NCI-H1417 treated with DMSO at 0.1 percent for 48 hours (cell line): ENCODE measurements at places on chromosomes 3 and 15.

DNA sequence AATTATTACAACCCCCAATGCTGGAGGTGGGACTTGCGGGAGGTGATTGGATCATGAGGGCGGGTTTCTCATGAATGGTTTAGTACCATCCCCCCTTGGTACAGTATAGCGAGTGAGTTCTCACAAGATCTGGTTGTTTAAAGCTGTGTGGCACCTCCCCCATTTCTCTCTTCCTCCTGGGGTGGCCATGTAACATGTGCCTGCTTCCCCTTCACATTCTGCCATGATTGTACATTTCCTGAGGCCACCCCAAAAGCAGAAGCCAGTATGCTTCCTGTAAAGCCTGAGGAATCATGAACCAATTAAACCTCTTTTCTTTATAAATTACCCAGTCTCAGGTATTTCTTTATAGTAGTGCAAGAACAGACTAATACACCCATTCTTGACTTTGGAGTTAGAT lies 20.3 kb upstream of the PROK2 start:
- DNase-seq = no peak

DNA sequence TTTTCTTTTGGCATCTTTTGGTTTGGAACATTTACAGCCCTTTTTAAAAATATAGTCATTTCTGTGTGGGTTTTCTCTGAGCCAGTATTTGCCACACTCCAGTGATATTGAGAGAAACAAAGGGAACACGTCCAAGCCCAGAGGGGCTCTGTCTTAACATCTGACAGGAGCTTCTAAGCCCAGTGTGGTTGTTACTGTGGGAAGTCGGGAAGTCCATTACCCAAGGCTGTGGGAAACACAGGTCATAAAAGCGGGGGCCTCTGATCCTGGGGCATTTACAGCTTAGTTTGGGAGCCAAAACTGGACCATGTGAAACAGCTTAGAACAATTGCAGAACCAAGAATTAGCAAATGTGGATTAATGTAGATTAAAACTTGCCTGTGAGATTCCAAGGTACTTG lies 123.0 kb downstream of the PTPRG start:
- no peak for DNase-seq

GRCh38 chr3:149443545-149443912 lies 31.0 kb upstream of the TM4SF4 start:
- no peak for DNase-seq

GRCh38 chr3:32401556-32402081 lies 10.0 kb downstream of the CMTM7 start:
- DNase-seq = no peak

DNA sequence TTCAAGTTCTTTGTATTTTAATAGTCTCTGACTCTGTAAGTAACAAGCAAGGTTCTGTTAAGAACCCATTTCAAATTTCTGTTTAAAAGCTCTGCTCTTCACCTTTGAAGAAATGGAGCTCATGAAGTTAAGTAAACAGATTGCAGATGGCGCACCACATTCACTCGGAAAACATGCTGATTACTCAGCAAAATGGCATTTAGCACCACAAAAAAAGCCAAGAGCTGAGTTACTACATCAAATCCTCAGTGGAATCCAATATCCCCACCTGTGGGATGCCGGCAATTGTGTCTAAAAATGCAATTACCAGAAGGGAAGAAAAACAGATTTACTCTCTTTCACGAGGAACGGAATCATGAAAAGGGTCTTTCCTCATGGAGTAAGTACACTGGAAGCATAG lies 758.0 kb downstream of the NTRK3 start:
- no peak for DNase-seq

DNA sequence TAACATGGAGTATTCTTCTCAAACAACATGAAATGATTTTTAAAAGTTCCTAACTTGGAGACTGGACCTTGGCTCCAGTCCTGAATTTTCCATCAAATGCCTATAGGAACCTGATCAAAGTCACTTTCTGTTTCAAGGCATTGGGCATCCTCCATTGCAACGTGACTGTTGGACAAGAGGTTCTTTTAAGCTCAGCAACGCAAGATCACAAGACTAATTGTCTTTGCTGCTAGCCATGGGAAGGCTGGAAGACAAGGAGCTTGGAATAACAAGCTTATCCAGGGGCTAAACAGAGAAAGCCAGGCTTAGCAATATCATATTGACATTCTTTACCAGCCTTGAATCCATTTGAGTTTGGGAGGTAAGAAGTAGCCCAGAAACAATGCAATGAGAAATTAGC lies 48.3 kb downstream of the SST start:
- no peak for DNase-seq

- no peak for DNase-seq
Measured at GRCh38 chr15:100252359-100252758, 89.4 kb downstream of the ADAMTS17 start.

DNA sequence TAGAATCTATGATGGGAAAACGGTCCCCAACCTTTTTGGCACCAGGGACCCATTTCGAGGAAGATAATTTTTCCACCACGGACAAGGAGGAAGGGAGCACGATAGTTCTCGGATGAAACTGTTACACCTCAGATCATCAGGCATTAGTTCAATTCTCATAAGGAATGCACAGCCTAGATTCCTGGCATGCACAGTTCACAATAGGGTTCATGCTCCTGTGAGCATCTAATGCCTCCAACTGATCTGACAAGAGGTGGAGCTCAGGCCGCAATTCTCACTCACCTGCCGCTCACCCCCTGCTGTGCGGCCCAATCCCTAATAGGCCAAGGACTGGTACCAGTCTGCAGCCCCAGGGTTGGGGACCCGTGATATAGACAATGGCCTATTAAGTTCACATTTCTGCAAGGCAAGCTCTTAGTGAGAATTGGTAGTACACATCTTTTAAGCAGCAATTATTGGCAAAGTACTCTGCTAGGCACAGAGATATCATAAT lies 26.5 kb downstream of the CD200R1 start:
- DNase-seq = no peak

DNA sequence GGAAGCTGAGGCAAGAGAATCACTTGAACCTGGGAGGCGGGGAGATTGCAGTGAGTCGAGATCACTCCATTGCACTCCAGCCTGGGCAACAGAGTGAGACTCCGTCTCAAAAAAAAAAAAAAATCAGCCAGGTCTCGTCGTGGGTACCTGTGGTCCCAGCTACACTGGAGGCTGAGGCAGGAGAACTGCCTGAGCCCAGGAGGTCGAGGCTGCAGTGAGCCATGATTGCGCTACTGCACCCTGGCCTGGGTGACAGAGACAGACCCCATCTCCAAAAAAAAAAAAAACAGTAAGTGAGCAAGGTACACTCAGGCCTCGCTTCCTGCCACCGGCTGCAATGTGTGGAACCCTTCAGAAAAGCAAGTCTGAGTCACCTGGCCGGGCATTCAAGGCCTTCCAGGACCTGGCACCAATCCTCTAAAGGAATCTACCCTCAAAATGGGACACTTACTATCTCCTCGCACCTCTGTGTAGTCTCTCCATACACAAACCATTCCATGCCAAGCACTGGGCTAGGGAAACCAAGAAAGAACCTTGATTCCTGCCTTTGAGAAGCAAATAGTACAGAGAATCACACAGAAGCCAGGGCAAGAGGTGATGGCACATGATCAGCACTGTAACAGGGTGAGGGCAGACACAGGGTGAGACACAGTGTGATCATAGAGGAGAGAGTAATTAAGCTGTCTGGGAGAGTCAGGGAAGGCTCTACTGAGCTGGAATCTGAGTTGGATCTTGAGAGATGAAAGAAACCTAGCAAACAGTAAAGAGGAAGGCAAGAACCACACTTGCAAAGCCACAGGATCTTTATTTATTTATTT lies 9.7 kb downstream of the SCAMP2 start:
- DNase-seq = no peak

- DNase-seq = no peak
Measured at GRCh38 chr3:138442433-138442832, 8.0 kb downstream of the ESYT3 start.

GRCh38 chr15:96058103-96058851 lies 272.2 kb upstream of the NR2F2 start:
- DNase-seq = no peak

- DNase-seq = no peak
Measured at GRCh38 chr3:59473636-59474035, 423.8 kb upstream of the CFAP20DC start.

- no peak for DNase-seq
Measured at GRCh38 chr15:34976743-34977142, 7.2 kb upstream of the AQR start.
